ENCODE measurements at places on chromosomes 3 and 15.

- DNase-seq: no peak
Measured at GRCh38 chr3:171262431-171262830, 197.8 kb downstream of the TNIK start.

- no peak for DNase-seq
Measured at GRCh38 chr15:49115062-49115461, 40.3 kb downstream of the COPS2 start.

DNA sequence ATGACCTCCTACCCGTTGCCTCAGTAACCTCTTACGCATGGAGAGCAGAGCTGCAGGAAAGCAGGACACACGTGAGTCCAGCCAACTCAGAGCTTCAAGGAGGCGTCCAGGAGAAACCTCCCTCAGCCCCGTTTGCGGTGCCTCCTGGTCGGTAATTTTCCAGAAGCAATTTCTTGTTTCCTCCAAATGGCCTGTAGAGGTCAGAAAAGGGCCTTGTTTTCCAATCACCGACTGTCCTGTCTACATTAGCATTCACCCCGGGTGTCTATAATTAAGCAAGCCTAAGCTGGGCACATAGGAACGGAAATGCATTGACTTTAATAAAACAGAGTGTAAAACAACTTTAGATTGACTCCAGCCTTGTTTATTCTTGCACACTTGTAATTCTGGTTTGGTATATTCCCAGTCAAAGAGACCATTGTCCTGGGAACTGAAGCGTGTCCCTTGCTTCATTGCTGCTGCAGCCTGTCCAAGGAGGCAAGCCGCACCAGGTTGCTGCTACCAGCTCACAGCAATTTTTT is 836.2 kb downstream of the AGBL1 start:
- DNase-seq: no peak

DNA sequence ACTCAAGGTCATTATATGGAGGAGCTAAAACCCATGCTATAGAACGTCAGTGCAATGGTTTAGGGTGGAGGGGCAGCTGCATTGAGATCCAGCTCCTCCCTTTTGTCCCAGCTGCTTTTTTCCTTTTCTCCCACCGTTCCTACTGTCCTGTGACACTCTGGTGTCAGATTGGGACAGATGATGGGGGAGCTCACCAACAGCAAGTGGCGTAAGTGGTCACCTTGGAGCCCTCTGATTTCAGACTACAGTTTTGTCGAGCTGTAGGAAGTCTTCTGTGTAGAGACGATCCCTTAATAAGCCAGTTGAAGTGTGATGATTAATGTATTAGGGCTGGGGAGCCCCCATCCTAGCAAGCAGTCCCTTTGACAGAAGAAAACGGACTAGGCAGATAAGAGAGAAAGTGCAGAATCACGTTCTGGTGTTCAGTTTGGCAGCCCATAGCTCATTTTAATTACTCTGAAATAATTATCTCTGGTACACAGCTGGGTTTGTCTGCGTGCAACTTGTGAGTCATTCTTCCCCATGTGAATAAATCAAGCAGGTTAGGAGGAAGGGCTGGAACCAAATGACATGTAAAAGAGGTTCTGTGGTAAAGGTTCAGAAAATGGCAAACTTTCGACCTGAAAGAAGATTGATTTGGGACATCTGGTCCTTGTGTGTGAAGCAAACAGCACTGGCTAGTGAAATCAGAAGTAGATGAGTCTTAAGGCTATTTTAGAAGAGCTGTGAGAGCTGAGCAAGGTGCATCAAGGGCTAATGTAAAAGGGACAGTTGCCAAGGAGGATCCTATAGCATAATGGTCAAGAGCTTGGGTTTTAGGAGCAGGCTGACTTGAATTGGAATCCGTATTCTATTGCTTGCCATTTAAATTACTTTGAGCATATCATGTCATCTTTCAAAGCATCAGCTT is 241.4 kb downstream of the EDEM1 start:
- peak; percentile 7 for DNase-seq

DNA sequence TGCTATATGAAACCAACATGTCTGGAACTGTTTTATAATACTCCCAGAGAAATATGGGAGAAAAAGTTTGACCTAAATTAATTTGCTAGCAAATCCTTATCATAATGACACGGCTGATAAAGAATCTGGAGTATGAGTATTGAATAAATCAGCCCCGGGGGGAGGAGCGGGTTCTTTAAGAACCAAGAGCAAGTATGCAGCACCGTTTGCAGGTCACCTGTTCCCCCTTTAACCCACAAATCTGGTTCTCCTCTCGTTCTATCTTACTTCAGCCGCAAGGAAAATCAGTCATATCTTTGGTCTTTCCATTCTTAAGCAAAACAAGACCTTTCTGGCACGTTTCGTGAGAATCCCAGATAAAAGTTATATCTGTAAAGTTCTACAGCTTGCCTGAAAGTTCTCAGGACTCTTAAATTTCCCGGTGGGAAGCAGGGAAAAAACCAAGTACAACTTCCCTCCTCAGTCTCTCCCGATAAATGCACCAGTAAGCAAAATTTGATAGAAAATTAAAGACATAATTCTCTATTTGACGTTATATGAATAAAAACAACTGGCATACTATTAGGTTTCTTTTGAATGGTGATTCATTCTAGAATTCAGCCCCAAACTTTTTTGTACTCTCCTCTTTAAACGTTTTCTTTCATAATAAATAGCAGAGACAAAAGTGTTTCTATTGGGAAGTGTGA is 348.6 kb downstream of the ZBBX start:
- no peak for DNase-seq

DNA sequence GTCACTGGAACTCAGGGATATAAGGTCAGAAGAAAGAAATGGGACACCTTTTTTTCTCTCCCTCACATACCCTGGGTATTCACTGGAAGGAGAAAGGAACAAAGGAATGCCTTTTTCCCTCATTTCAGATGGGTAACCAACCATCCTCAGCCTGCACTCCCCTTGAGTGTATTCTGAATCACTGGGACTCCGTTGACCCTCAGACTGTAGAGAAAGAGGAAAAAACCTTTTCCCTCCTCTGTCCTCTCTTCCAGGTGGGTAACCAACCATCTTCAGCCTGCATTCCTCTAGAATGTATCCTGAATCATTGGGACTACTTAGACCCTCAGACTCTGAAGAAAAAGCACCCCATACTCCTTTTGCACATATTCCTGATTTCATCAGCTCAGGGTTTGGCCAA is 11.4 kb downstream of the PRR20G start:
- no peak for DNase-seq

DNA sequence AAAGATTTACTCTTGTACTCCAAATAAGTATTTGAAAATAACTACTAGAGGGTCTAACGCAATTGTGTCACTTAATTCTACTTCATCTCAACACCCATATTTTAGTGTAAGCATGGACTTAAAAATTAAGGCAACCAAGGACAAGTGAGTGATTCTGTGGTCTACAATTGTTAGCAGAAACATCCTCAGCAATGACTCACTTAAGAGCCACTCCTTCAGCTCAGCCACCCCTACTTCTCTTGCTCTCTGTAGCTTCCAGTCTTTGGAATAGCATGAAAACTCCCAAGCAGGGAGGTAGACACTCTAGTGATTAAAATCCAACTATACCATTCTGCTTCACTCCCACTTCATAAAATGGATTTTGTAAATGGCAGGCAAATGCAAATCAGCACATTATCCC is 116.0 kb upstream of the LRRN1 start:
- DNase-seq: no peak

- no peak for DNase-seq
Measured at GRCh38 chr3:151226088-151226563, 23.1 kb upstream of the GPR171 start.

GRCh38 chr3:193908181-193908744 is 227.7 kb upstream of the HES1 start:
- no peak for DNase-seq

GRCh38 chr15:62564886-62565633 is 400.0 kb upstream of the C2CD4B start:
- DNase-seq: no peak

DNA sequence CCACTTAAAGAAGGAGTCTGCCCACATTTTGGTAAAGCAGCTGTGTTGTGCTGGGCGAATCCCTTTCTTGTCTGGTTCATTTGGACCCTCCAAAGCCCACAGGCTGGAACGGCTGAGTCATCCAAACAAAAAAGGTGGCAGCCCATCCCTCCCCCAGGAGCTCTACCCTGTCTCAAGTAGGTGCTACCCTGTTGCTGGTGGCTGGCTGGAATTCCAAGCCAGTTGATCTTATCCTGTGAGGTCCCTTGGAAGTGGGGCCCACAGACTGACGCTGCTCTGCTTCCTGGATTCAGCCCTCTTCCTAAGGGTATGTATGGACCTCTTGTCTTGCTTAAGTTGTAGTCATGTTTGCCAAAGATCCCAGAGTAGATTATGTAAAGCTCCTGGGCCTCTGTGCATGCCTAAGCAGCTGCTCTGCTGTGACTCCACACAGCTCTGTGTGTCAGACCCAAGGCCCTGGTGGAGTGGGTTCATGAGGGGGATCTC is 44.5 kb downstream of the CCR1 start:
- DNase-seq: no peak

GRCh38 chr3:100537646-100538338 is 45.4 kb downstream of the TMEM45A start:
- no peak for DNase-seq

DNA sequence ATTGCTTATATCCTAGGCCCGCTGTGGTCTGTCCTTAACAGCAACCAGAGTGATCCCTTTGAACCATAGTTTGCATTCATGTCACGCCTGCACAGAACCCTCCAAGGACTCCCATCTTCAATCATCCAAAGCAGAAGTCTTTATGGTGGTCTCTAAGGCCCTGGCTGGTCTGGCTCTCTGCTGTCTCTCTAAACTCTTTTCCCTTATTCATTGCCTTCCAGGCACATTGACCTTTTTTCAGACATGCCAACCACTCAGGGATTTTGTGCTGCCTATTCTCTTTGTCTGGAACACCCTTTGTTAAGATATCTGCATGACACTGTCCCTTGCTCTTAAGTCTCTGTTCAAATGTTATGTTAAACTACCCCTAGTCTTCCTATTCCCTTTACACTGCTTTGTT is 21.9 kb upstream of the ZBTB47 start:
- no peak for DNase-seq

GRCh38 chr3:15382405-15382923 is 44.9 kb downstream of the METTL6 start:
- no peak for DNase-seq

- DNase-seq: no peak
Measured at GRCh38 chr15:48631176-48631770, 14.2 kb downstream of the FBN1 start.

GRCh38 chr3:195040773-195041520 is 230.0 kb downstream of the XXYLT1 start:
- no peak for DNase-seq

GRCh38 chr3:68057637-68058320 is 403.4 kb upstream of the SUCLG2 start:
- no peak for DNase-seq

DNA sequence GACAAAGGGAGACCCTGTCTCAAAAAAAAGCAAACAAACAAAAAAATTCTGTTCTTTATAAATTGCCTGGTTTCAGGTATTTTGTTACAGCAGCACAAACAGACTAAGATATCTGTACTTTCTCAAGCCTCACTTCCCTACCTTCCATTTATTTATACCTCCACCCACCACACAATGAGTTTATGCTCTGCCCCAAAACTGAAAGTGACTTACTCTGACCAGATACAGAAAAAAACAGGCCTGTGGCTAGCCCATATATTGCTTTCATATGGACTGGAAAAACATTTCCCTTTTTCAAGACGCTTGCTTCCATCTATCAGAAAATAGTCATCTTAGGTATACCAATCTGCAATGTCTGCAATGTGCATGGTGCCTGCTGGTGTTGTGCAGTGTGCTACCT is 8.7 kb upstream of the GPD1L start:
- DNase-seq: no peak

- peak; percentile 11 for DNase-seq
Measured at GRCh38 chr3:632571-633170, 436.1 kb downstream of the CHL1 start.

GRCh38 chr3:152853196-152853595 is 18.3 kb downstream of the P2RY1 start:
- no peak for DNase-seq

- no peak for DNase-seq
Measured at GRCh38 chr15:47846876-47847275, 129.6 kb downstream of the SEMA6D start.

GRCh38 chr3:5731100-5731499 is 543.6 kb downstream of the EDEM1 start:
- no peak for DNase-seq

DNA sequence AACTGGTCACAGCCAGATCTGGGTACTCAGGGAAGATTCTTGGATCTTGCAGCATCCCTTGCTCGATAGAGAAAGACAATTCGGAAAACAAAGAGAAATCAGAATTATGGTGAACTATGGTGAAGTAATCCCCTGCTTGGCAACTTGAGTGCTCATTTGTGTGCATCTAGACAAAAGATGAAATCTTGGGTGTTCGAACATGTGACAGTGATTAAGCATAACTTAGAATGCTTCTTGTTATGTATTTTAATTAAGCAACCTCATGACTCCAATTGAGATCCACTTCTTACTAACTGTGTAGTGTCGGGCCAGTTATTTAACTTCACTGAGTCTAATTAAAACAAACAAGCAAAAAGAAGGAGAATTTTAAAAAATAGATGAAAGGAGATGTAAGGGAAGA is 56.5 kb downstream of the ZNF385D start:
- DNase-seq: no peak

DNA sequence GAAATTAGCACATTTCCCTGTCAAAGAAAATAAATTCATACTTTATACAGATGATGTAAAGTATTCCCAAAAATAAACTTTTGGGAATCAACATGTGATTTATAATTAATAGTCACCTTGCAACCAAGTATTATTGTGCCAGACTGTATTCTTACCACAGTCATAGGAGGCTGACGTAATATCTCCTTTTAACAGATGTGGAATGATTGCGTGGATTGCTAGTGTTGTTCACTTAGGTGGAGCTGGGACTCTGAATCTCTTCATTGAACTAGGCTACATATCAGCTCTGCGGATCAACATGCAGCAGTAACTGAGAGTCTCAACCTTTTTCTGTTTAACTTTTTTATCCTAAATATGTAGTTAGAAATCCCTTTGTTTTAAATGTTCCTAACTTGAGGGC is 37.2 kb downstream of the PXK start:
- DNase-seq: no peak
